Stimulated activated CD8-positive, alpha-beta memory T cell treated with anti-CD3 and anti-CD28 coated beads, Interleukin-12 subunit alpha, Interleukin-12 subunit beta, amount 100 ng/mL, for 4 hours (primary cell): ENCODE measurements at places on chromosomes 12 and 14.

DNA sequence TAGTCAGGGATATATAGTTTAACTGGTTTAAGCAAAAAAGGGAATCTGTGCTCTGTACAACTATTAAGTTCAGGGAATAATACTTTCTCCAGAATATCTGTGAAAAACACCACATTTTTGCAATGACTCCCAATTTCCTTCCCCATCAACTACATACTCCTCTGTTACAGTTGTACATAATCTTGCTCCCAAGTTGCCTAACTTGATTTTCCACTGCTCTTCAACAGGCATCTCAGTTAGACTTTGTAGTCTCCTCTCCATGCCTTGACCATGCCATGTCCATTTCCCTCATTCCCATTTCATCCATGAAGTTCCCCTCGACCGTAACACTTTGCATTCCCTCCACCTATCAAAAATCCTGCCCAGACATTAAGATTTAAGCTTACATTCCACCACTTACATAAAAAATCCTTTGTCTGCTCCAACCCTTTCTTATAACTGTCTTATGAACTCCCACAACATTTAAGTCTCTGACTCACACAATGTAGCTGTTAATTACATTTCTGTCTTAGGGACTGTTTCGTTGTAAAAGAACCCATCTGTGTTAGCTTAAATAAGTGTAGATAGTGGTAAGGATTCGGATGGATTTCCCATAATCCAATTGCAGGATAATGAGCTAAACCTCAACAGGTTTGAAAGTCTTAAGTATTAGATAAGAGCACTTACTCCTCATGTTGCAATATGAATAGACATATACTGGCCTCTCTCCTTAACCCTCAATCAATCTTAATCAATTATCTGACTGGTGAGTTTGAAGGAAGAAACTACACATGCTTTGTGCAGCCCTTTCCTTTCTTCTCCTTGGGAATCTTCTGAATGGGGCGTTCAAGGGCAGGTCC, 156.5 kb downstream of the PAWR start:
- no peak for DNase-seq

DNA sequence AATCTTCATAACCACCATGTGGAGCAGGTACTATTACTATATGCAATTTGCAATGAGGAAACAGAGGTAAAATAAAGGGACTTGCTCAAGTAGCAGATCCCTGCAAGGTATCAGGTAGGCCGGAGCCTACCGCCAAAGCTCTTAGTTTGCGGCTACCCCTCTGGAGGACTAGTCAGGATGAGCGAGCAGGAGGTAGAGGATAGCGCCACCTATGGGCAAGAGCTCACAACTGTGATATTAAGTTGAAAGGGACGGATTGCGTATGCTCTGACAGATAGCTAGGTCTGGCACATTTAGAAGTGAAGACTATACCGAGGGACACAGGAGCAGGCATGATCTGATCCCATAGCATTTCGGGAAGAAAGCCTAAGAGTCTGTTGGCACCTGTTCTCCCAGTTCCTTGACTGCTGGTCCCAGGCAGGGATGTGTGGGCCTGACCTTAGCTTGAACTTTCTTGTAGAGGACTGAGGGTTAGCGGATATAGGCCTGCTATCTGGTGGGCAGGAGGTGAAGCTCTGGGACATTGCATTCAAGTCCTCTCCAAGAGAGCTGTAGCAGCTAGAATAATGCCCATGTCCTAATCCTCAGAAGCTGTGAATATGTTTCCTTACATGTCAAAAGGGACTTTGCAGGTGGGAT, 48.0 kb downstream of the SLC17A8 start:
- no peak for DNase-seq

DNA sequence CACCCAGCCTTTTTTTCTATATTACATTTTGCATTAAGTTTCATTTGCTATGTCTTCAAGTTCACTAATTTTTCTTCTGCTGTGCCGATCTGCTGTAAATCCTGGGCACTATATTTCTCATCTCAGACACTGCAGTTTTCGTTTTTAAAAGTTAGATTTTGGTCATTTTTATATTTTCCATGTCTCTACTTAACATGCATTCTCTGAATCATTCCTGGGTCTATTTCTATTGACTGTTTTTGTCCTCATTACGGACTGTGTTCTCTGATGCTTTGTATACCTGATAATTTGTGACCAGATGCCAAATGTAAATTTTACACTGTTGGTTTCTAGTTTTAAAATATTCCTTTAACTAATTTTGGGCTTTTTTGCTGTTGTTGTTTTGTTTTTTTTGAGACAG, 64.5 kb downstream of the R3HDM2 start:
- DNase-seq, result no peak

- DNase-seq, result no peak
These were observed 39.7 kb downstream of the AACS start for GRCh38 chr12:125104982-125105381.

DNA sequence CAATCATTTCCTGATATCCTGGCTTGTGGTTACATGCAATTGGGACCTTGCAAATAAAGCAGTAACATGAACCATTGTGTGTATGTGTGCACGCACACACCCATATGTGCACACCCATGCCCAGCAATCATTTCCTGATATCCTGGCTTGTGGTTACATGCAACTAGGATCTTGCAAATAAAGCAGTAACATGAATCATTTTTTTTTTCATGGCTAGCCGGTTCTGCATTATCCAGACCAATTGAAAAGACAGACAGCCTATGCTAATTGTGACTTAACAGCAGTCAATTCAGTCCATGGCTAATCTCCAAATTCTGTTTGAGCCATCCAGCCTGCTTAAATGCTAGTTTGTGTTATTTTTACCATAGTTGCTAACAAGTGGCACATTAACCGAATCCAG, 134.3 kb downstream of the TTC7B start:
- DNase-seq, result no peak
